Spleen (tissue), 13 donors: ENCODE measurements at places on chromosomes 16 and 17. TPM values are rescaled to one million over a fixed set of nuclear protein-coding genes. Genes with fewer than 3 reads are reported as not detected.

DNA sequence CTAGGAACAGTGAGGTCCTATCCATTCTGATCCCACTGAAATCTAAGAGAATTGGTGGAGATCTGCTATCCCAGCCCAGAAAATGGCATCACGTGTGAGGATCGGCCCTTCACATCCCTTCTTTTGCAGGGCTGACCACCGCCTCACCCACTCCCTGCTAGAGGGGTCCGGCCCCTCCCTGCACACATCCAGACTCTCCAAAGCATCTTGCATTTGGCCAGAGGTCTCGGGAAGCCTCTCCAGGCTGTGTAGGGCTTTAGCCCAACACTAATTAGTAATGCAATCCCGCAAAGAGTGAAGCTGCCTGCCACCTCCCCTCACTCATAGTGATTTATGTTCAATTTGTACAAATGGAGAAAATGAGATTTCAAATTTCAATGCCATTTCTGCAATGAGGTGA is 434.4 kb upstream of the ZFHX3 start:
- H3K4me1 ChIP-seq: no peaks in the 10 kb centered on the region
- H3K4me3 ChIP-seq: no peak overlapping the region
- H3K27me3 ChIP-seq: no peaks in the 10 kb centered on the region
- no peak for DNase-seq
- no peak overlapping the region for H3K27ac ChIP-seq
- no peaks in the 10 kb centered on the region for H3K36me3 ChIP-seq

DNA sequence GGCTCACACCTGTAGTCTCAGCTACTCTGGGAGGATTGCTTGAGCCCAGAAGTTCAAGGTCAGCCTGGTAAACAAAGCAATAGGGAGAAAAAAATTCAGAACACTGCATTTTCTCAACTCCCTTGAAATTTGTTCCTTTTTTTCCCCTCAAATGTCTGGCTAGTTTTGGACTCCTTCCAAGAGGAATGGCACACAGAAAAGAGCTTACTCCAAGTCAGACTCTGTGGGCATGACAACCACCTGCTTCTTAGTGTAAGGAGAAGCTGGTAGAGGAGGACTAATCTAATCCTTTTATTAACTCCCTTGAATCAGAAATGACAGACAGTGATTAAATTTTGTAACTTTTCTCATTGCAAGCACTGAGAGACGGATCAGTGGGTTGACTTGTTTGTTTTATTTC is 27.9 kb upstream of the HYDIN start:
- H3K4me1 ChIP-seq: no peaks in the 10 kb centered on the region
- no peak overlapping the region for H3K27ac ChIP-seq
- no peak for DNase-seq
- no peaks in the 10 kb centered on the region for H3K36me3 ChIP-seq
- H3K4me3 ChIP-seq: no peak overlapping the region

- peaks cover 62% of the 10 kb centered on the region for H3K36me3 ChIP-seq
- H3K4me1 ChIP-seq: peaks cover 11% of the 10 kb centered on the region
- H3K4me3 ChIP-seq: no peak overlapping the region
Observed at GRCh38 chr16:69741519-69741918, 13.2 kb downstream of the NOB1 start.

DNA sequence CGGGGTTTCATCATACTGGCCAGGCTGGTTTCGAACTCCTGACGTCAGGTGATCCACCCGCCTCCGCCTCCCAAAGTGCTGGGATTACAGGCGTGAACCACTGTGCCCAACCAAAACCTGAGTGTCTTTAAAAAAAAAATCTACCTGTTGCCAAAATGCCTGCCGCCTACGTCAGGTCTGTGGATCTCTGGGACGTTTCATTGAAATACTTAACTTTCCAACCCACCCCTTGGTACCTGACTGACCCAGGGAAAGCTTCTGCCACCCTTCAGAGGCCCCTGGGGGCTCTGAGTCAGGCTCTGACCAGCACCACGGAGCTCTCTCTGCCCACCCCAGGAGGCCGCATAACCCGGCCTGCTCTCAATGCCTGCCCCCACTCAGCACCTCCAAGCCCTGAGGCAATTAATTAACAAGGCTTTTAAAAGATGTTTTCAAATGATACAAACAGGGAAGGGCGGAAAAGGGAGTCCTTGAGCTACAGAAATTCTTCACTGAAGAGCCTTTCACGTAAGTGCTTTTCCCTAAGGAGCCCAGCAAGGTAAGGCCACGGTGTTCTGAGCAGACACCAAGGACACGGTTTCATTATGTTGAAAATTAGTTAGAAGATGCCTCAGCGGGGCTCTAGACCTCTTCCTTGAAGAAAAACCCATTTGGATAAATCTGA is 29.3 kb upstream of the GSG1L start:
- no peak overlapping the region for H3K27ac ChIP-seq
- no peaks in the 10 kb centered on the region for H3K4me1 ChIP-seq
- H3K36me3 ChIP-seq: peaks cover 2% of the 10 kb centered on the region

The RND2 gene
- 0.42 TPM for polyA plus RNA-seq

GRCh38 chr17:34478244-34478643 is 101.1 kb upstream of the TMEM132E start:
- H3K27me3 ChIP-seq: no peaks in the 10 kb centered on the region
- H3K36me3 ChIP-seq: no peaks in the 10 kb centered on the region
- no peak overlapping the region for H3K4me3 ChIP-seq
- H3K27ac ChIP-seq: no peak overlapping the region

The VWA3A gene
- polyA plus RNA-seq: 0.20 TPM

DNA sequence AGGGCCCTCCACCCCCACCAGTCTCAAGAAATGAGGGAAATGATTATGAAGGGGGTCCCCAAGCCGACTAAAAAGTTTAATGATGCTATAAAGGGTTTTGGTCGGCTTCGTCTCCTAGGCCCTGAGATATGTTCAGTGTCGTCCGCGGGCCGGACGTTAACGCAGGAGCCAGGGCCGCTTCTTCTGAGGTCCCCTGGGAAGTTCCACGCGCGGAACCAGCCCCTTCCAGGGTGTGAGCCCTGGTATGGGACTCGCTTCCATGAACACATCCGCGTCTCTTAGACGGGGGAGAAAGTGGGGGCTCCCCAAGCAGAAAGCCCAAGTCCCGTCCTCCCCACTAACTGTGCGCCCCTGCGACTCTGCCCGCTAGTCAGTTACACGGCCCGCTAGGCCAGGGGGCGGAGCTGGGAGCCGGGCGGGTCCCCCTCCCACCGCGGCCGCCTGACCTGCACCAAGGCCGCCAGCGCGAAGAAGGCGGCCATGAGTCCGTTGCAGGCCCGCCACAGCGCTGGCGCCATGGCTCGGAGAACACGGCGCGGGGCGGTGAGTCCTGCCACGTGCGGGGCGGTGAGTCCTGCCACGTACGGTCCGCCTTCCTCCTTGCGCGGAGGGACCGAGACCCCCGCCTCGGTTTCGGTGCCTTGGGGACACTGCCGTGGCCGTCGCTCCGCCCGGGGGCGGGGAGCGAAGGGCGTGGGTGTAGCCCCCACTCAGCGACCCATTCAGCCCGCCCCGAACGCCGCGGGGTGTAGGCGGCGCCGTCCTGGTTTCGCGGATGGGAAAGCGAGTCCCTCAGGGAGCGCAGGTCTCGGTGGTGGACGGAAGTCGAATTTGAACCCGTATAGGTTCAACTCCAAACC is at the start of gene TMEM220:
Gene TMEM220, minus strand, starts transcription at position 690 of the 860 bp plus-strand sequence. Its CDS starts 172 bp downstream, at position 518.
- H3K27ac ChIP-seq: peak within 1 kb of the TSS; percentile 91
- peak within 1 kb of the TSS; percentile 65 for H3K4me3 ChIP-seq
- H3K27me3 ChIP-seq: peaks cover 9% of the 10 kb centered on the region
- peaks cover 4% of the 10 kb centered on the region for H3K4me1 ChIP-seq
- peak; percentile 92 for DNase-seq

GRCh38 chr17:46771561-46772474 is 46.7 kb downstream of the WNT3 start:
- H3K4me1 ChIP-seq: peaks cover 5% of the 10 kb centered on the region
- H3K27me3 ChIP-seq: peaks cover 11% of the 10 kb centered on the region
- no peak for DNase-seq
- H3K27ac ChIP-seq: peak overlapping the region; percentile 3
- no peaks in the 10 kb centered on the region for H3K36me3 ChIP-seq

DNA sequence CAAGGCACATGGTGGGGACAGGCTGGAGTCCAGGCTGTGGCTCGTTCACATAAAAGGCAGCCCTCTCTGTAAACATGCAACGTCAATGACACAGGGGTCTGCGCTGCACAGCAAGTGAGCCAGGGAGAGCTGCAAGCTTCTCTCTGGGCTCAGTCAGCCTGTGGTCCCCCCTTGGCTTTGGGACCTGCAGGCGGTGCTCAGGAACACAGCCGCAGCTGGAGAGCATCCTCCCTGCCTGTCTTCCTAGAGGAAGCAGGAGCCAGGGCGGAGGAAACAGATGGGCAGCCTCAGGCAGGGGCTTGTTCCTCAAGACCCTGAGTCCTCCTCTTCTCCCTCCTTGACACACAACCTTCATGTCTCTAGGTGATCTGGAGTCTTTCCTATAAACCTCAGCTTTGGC is 228.0 kb downstream of the C16orf78 start:
- no peaks in the 10 kb centered on the region for H3K4me1 ChIP-seq
- peak; percentile 69 for DNase-seq
- H3K36me3 ChIP-seq: no peaks in the 10 kb centered on the region
- no peaks in the 10 kb centered on the region for H3K27me3 ChIP-seq

- DNase-seq: peak; percentile 95
- peak overlapping the region; percentile 15 for H3K27ac ChIP-seq
- no peaks in the 10 kb centered on the region for H3K27me3 ChIP-seq
Observed at GRCh38 chr17:29591737-29592608, 959 bp upstream of the ANKRD13B start.

DNA sequence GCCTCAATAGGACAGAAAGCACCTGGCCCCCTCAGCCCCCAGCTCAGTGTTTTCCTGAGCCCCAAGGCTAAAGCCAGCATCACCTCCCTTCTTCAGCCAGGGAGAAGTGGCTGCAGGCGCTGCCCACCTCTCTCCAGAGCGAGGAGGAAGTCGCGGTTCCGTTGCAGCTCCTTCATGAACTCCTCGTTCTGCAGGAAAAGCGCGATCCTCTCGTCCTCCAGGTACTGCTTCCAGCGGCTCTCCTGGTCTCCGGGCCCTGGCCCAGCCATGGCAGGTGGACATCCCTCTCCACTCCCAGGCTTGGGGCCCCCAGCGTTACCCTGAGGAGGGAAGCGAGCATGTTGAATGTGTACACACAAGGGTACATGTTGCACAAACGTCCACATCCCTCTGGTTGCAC is 22.7 kb upstream of the MRPS23 start:
- no peak overlapping the region for H3K27ac ChIP-seq
- DNase-seq: no peak
- no peak overlapping the region for H3K4me3 ChIP-seq
- H3K4me1 ChIP-seq: peaks cover 61% of the 10 kb centered on the region

GRCh38 chr17:29588562-29589411 is 661 bp downstream of the GIT1 start:
- H3K4me3 ChIP-seq: peak overlapping the region; percentile 65
- peaks cover 90% of the 10 kb centered on the region for H3K4me1 ChIP-seq

- no peak overlapping the region for H3K27ac ChIP-seq
- H3K4me3 ChIP-seq: no peak overlapping the region
- H3K4me1 ChIP-seq: peaks cover 5% of the 10 kb centered on the region
- no peaks in the 10 kb centered on the region for H3K36me3 ChIP-seq
Observed at GRCh38 chr16:1863681-1864460, 8.1 kb downstream of the MEIOB start.

The CDR2L gene
- 0.48 TPM for polyA plus RNA-seq

GRCh38 chr17:31067691-31068184 is 27.0 kb upstream of the NF1 start:
- H3K4me1 ChIP-seq: peaks cover 14% of the 10 kb centered on the region
- no peak overlapping the region for H3K4me3 ChIP-seq
- no peaks in the 10 kb centered on the region for H3K36me3 ChIP-seq
- H3K27me3 ChIP-seq: no peaks in the 10 kb centered on the region

The SMYD4 gene
- polyA plus RNA-seq: 4.7 TPM

DNA sequence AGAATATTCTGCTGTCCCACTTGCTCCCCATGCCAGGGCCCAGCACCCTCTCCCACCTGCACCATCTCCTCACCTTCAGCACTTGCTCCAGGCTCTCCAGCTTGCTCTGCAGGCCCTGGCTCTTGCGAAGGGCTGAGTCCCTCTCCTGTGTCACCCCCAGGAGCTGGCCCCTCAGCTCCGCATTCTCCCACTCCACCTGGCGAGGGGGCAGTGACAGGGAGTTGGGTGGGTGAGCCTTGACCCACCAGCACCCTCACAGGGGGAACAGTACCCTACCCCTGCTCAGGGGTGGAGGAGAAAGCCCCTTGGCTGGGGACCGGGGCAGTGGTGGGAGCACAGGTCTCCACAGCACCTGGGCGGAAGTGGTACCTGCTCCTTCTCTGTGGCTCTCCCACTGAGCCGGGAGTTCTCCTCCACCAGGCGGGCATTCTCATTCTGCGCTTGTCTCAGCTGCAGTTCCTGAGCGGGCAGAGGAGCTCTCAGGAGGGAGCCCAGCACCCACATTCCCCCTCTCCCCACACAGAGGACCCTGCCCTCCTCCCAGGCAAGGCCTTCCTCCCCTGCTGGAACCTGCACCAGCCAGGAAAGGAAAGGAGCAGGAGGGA is 5.9 kb downstream of the TSPOAP1 start:
- DNase-seq: peak; percentile 69
- H3K4me3 ChIP-seq: no peak overlapping the region
- H3K36me3 ChIP-seq: no peaks in the 10 kb centered on the region

DNA sequence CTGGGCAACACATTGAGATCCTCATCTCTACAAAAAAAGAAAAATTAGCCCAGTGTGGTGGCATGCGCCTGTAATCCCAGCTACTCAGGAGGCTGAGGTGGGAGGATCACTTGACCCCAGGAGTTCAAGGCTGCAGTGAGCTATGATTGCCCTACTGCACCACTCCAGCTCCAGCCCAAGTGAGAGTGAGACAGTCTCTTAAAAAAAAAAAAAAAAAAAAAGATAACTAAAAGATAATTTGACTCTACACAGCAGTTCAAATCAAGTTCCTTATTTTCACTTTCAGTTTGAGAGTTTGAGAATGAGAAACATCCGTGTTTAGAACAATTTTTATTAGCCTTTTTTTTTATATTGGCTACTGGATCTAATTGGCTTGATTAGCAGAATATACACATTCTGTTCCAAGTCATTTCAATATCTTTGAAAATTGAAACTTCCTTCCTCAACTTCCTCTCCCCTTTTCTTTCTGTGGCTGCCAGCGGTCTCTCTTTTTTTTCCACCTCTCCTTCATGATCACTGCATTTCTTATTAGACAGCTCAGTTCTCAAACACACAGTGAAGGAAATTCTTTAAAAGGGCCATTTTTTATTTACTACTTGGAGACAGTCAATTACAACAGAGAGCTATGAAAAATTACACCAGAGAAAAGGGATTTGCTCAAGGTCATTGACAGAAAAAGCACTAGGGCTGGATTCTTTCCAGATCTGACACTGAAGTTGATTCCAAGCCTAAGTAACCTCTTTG is 4.5 kb upstream of the ACSF2 start:
- no peaks in the 10 kb centered on the region for H3K36me3 ChIP-seq
- H3K4me3 ChIP-seq: no peak overlapping the region
- H3K27me3 ChIP-seq: no peaks in the 10 kb centered on the region
- H3K27ac ChIP-seq: peak overlapping the region; percentile 66

DNA sequence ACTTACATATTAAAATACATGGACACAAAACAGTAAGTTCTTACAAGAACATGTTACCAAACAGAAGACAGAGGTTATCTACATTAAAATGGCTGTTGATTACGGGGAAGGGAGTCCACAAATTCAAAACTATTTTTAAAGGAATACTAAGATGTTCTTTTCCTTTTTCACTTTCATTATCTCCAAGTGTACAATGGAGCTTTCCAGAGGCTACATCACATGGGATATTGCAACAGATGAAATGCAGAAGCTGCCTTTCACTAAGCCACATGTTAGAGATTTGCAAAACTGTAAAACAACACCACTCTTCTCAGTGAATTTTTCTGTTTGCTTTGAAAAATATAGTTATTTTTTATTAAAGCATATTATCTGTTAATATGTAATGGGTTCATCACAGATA is 53.6 kb downstream of the XPO6 start:
- H3K4me1 ChIP-seq: peaks cover 51% of the 10 kb centered on the region
- H3K36me3 ChIP-seq: peaks cover 83% of the 10 kb centered on the region
- no peak overlapping the region for H3K4me3 ChIP-seq
- peak overlapping the region; percentile 73 for H3K27ac ChIP-seq
- H3K27me3 ChIP-seq: no peaks in the 10 kb centered on the region
- DNase-seq: no peak
